MV-4-11 (cell line): ENCODE measurements at places on chromosomes 7 and 10.

GRCh38 chr7:17557251-17557671 is 258.8 kb downstream of the AHR start:
- no peak for DNase-seq

- DNase-seq, result no peak
Measured at GRCh38 chr10:69402386-69402785, 14.3 kb downstream of the TACR2 start.

- peak; percentile 57 for DNase-seq
Measured at GRCh38 chr10:89327803-89328441, at the start of gene IFIT3. IFIT3 (plus strand) TSS chr10:89327997; CDS start chr10:89328074, 77 bp downstream.

GRCh38 chr10:96512524-96513304 is 1.0 kb downstream of the TLL2 start:
- no peak for DNase-seq

GRCh38 chr7:3559278-3559677 is 258.2 kb downstream of the SDK1 start:
- peak; percentile 49 for DNase-seq

DNA sequence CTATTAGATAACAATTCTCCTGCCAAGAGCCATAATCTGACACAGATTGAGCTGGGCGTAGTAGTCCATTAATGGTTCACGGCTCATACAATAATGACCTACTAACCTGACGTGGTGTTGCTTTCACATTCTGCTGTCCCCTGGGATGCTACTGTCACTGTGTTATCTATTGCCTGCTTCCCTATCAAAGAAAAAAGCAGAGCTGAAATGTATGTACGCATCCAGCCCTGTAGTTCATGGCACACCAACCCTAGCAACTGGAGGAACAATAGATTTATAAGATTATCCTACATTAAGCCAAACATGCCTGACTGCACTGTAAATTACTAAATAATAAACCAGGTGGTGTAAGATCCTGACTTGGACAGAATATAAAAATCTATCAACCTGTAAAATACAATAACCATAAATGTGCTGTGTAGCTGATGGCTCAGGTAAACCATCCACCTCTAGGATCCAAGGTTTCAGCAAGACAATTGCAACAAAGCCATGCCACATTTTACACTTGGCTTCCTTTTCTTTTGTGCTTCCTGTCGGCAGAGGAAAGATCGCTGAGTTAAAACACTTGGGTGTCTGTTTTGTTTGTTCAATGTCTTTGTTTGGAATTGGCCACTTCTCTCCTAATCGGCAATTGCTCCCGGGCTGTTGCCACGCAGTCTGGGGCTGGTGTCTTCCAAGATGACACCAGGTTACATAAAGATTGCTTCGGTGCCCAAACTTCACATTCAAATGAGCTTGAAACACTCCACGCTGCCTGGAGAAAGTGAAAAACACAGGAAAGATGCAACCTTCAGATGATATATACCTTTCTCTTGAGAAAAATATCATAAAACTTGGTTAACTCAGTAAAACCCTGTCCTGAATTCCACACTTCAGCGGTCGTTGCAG is 143.9 kb upstream of the MGMT start:
- no peak for DNase-seq

GRCh38 chr7:73896454-73896853 is 35.5 kb downstream of the TMEM270 start:
- DNase-seq, result no peak

DNA sequence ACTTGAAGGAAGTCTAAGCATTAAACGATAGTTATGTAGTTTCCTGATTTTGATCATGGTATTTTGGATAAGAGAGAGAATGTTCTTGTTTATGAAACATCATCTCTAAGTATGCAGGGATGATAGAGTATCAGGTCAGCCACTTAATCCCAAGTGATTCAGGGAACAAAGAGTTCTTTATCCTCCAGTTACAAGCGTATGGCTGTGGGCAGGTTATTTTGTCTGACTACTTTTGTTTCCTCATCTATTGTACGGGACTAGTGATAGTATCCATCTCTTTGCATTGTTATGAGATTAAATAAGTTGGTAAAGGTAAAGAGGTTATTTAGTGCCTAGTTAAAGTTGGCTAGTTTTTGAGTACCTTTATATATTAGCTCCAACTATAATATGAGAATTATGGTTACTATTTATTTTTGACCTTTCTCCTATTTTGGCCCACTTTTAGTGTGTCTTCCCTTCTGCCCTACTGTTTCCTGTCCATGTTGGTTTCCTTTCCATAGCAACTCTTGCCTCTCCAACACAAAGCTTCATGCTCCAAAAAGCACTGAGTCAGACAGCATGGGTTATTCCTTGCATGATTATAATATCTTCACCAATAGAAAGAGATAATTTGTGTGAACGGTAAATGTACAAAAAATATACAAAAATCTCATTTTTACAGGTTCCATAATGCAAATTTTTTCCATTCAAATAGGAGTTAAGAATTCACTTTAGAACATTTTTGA is 65.4 kb downstream of the SP8 start:
- DNase-seq, result no peak

- peak; percentile 52 for DNase-seq
Measured at GRCh38 chr10:50224330-50224952, 26.9 kb downstream of the ASAH2 start.

- DNase-seq, result peak; percentile 81
Measured at GRCh38 chr7:17638727-17639126, 301.6 kb downstream of the SNX13 start.

- DNase-seq, result no peak
Measured at GRCh38 chr10:58268454-58268945, 462 bp upstream of the CISD1 start.

DNA sequence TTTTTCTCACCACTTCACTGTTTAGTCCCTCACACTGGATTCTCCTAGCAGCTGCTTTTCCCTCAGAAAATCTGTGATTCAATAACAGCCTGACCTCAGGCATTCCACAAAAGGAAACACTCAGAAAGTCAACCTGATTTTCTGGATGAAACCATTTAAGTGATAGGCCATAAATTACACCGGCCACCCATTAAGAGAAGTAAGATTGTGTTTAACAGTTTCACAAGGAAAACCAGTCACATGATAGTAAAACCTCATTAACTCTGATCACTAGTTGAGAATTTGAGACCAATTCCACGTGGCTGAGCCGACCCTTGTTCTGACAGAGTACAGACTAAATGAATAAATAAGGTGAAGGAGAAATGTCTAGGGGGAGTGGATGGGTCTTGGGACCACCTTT is 7.7 kb downstream of the GRM8 start:
- no peak for DNase-seq

GRCh38 chr10:129533281-129533680 is 66.2 kb downstream of the MGMT start:
- DNase-seq, result no peak

- DNase-seq, result no peak
Measured at GRCh38 chr10:20091698-20092097, 275.5 kb downstream of the PLXDC2 start.

- DNase-seq, result no peak
Measured at GRCh38 chr7:115869190-115869589, 161.4 kb downstream of the TFEC start.

GRCh38 chr7:356087-356486 is 66.1 kb downstream of the FOXL3 start:
- DNase-seq, result no peak

DNA sequence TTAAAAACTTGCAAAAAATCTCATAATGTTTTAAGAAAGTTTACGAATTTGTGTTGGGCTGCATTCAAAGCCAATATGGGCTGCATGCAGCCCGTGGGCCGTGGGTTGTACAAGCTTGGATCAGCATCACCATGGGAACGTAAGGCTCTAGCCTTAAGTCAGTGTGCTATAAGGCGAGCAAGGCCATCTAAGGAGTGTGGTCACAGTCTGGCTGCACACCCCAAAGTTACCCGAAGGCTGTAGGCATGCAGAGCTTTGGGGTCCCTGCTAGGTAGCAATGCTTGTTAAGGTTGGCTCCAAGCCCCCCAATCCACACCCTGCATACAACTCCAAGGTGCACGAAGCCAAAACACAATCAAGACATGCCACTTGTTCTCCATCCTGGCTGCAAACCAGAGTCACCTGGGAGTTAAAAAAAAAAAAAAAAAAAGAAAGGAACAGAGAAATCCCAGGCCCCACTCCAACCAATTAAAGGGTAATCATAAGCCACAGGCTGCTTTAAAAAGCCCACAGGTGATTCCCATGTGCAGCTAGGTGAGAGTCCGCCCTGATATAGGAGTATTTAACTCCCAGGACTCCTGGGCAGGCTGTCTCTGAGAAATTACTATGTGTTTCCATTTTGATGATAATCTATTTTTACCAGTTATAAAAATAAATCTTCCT is 8.5 kb upstream of the PNLIPRP2 start:
- DNase-seq, result no peak

GRCh38 chr7:18538554-18539250 is 43.2 kb downstream of the HDAC9 start:
- no peak for DNase-seq

DNA sequence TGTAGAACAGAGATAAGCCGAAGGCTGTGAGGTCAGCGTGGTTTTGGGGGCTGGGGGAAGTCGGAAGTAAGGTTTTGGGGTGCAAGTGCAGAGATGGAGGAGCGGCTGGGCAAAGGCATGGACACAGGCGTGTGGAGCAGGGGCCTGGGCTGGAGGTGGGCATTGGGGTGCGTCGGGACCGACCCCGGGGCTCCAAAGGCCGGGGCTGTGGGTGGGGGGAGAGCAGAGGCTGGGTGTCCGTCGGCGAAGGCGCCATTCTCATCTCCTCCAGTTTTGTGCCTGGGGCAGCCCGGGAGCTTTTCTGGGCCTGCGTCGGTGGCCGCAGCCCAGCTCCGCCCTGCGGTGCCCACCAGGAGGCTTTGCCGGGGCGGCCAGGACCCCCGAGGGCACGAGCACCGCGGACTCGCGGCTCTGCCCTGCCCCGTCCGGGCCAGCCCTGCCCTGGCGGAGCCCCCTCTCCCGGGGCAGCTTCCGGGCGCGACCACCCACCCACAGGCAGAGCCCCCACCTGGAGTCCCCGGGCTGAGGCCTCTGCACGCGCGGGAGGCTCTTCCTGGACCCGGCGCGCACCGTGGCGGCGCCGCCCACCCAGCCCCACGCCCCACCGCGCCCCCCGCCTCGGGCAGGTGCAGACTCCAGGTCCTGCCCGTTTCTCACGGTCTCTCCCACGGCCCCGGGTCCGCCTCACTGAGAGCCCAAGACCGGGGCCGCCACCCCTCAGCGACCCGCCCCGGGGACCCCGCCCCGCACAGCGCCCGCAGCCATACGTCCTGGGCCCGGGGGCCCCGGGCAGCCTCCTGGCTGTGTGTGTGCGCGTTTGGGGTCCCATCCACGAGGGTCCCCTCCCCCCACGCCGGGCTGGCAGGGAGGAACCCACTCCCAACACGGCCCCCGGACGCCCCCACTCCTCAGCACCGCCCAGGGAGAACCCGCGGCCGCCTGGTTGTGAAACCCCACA is 7.7 kb upstream of the SCART1 start:
- no peak for DNase-seq

DNA sequence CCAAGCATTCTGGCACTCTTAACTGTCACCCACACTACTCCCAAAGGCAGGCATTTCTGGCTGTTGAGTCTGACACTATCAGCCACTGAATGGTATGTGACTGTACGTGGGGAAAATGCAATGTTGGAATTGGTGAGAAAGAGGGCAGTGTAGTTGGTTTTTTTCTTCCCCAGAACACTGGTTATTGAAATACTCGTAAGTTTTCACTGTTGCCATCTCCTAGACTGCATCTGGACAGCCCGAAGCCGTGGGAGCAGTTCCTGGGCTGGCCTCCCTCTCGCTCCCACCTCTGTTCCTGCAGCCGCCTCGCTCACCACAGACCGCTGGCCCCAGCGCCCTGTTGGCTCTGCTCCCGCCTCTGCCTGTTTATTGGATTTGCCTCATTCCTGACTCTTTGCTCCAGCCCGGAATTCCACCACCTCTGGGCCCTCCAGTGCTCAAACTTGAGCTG is 5.7 kb downstream of the PLCE1 start:
- DNase-seq, result no peak

- peak; percentile 55 for DNase-seq
Measured at GRCh38 chr7:135208102-135208793, 3.1 kb downstream of the WDR91 start.

DNA sequence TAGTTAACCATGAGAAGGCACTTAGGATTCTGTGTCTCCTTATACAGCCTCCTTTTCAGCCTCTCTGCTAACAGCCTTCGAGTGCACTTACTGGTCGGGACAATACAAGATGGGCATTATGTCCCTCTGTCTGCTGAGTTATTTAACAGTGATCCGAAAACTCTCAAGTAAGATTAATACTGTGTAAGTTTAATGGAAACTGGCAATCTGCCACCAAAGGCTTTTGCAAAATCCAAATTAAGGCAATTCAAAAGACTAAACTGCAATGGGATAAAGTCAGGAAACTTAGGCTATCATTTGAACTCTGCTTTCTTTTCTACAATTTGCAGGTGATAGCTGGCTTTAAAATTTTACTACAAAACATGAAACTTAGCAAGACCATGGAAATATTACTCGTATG is 477.8 kb downstream of the TFEC start:
- no peak for DNase-seq

GRCh38 chr7:37536706-37537105 is 88.0 kb upstream of the ELMO1 start:
- peak; percentile 15 for DNase-seq

DNA sequence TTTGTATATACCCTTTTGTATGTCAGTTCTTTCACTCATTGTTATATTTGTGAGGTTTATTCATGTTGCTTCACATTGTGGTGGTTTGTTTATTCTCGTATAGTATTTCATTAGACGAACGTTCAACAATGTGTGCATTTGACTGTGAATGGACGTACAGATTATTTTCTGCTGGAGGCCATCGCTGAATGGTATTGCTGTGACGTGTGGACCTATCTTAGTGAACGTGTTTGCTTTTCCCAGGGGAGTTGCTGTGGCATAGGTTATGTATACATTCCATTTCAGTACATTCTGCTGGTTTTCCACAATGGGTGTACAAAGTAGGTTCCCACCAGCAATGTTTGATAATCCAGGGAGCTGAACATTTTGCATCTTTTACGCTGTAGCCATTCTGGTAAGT is 31.1 kb upstream of the PLEKHS1 start:
- no peak for DNase-seq

GRCh38 chr7:47561715-47562446 is 20.0 kb downstream of the TNS3 start:
- no peak for DNase-seq

- no peak for DNase-seq
Measured at GRCh38 chr10:34474555-34475273, 340.4 kb downstream of the PARD3 start.

- DNase-seq, result no peak
Measured at GRCh38 chr7:91459539-91459938, 195.3 kb downstream of the FZD1 start.

DNA sequence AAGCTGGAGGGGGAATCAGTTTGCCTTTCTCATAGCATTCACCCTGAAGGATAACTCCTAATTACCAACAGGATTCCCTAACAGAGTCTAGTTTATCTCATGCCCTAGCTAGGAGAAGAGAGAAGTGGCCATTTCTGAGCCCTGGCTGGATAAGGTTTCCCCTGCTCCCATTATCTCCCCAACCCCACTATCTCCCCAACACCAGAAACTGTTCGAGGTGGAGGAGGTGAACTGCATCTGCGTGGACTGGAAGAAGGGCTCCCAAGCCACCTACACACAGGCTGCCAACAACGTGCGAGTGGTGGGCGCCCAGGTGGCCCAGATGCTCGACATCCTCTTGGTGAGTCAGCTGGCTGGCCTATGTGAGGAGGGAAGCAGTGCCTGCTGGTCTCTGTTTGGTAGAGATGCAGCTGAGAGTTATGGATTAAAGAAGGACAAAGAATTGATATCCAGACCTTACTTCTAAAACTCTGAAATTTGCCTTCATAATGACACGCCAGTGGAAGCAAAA is 3.8 kb downstream of the PNLIPRP1 start:
- DNase-seq, result no peak

GRCh38 chr7:90432752-90433151 is 29.5 kb downstream of the CLDN12 start:
- no peak for DNase-seq

GRCh38 chr10:110812583-110812982 is 59.1 kb upstream of the PDCD4 start:
- DNase-seq, result no peak
